Fibroblast of mammary gland (primary cell): ENCODE measurements at places on chromosomes 12 and 14.
A peak's percentile ranks its signal among the peaks of the same experiment; 100 is the strongest.

DNA sequence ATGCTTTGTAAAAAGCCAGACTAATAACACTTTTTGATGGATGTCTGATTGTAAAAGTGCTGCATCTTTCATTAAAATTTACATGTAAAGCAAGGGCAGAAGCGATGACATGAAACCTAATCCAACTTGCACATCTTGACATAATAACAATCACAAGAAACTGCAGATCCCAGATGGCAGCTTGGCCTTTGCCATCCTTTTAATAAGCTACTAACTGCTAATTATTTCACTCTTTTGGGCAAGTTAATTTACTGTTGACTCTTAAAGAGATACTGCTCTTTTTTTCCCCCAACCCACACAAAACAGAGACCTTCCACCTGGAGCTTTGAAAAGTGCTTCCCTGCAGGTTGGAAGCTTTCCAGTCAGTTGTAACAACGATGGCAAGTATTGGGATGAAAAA lies 137.5 kb downstream of the NRXN3 start:
- no peak for DNase-seq

DNA sequence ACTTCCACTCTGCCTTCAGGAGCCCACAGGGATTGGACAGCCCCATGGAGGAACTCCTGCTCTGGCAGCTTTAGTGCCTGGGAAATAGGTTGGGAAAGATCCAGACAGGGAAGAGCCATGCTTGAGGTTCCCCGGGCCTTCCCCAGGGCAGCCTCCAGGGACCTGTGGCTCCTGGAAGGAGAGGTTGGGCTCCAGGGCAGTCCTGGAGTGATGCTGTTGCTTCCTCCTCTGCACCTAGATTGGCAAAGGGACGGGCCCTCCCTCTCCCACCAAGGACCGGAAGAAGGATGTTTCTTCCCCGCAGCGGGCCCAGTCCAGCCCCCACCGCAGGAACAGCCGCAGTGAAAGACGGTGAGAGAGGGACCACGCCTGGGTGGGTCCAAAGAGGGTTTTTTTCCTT lies 16.5 kb downstream of the VASH1 start:
- DNase-seq: no peak

DNA sequence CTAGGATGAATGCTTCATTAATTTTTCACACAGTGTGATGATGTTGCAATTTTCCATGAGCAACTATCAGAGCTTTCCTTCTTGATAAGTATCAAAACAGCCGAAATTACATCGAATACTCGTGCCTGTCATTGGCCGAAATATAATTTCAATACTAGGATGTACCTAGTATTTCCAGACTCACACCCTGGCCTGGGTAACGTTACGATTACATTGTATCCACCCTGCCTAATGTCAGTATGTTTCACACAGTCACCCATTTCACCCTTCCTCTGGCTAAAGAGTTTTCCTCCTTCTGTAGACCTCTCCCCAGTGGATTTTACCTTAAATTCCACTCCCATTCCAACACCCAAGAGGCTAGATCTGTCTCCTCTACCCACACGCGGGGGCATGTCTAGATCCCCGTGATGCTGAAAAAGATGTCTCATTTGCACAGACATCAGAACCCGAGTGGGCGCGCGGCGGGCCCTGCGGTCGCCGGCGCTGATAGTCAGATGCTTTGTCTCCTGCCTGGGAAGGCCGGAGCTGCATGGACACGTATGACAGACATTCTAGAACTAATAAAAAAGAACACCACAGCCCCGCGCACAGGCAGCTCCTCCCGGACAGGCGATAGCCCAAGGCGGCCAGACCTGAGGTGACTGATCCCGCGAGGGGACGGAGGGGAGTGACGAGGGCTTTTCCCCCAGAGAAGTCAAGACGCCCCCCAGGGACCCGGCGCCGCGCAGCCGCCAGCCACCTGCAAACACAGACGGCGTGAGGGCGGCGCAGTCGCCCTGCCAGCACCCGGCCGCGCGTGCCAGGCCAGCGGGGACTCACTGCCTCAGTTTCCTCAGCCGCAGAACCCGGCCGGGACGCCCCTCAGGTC lies 723 bp downstream of the KIF21A start:
- DNase-seq: peak; percentile 18

DNA sequence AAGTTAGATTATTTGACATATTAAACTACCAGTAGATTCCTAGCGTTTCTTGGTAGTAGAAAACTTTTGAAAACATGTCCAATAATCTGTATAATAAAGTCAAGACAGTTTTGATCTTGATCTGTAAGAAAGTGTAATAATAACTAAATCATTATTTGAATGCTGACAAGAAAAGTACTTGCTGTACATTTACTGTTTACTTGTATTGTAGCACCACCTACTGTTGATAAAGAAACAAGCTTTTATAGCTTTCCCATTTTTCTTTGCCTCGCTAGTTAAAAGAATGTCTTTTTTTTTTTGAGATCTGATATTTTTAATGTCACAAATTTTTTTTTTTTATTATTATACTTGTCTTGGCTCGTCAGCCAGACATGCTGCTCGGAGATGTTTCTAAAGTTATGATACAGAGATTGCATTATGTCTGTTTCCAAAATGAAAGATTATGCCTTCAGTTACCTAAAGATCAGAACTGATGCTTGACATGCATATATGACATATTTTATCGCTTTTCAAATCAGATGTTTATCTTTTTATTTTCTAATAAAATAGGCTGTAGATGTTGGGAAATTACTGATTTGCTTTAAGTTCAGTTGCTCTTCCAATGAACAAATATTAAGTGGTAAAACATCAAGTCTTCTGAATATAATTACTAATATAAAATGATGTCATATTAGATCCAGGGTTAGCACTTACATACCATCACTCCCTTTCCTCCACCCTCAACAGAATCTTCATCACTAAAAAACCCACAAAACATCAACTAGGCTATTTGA lies 140.5 kb downstream of the AKAP6 start:
- peak; percentile 67 for DNase-seq

- DNase-seq: no peak
Measured at GRCh38 chr12:14071833-14072232, 90.4 kb upstream of the GRIN2B start.

DNA sequence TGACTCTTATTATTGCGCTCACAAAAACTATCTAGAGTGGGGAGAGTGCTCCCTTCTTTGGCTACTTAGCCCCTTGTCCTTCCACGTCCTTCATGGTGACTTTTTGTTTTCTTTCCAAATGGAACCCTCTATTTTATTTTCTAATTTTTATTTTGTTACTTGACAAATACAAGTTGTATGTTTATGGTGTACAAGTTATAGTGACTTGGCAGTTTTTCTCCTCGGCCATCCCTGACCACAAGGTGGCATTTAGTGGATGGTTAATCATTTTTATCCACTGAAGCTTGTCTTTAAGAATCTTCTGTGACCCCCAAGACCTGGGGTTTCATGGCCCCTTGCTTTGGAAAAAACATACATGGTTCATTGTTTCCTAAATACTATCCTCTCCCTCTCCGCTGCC lies 70.1 kb downstream of the NKX2-1 start:
- no peak for DNase-seq

DNA sequence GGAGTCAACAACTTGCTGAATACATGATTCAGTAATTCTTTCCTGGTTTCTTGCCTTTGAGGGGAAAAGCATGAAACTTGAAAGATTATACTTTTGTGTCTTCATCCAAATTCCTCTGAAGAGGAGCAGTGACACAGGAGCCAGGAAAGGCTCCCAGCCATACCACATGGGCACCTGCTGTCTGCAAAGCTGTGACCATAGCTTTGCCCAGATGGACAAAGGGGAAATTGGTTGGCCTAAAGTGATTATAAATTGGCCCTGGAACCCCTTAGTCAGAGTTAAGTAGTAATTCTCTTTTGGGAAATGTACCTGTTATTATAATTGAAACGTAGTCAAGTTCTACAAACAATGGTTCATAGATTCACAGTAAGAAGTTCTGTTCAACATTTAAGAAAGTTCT lies 44.3 kb upstream of the DCN start:
- DNase-seq: no peak

DNA sequence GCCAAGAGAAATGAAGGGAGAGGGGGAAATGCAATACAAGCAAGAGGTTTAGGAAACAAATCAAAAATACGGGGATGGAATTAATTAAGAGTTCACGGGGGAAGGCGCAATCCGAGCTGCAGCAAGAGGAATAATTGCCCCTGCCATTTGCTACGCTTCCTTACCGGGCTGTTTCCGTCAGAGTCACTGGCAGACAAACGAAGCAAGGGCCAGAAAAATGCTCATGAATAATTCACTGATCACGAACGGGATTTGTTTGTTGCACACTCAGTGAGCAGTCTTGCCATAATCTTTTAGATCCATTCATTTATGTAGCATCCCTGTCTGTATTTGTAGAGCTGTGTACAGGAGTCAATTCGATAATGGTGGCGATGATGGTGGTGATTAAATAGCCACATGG lies 39.0 kb downstream of the PLXNC1 start:
- DNase-seq: peak; percentile 47

GRCh38 chr14:34212172-34212929 lies 249.7 kb downstream of the SPTSSA start:
- peak; percentile 91 for DNase-seq

GRCh38 chr14:48786498-48786897 lies 799.7 kb downstream of the RPS29 start:
- DNase-seq: no peak

- no peak for DNase-seq
Measured at GRCh38 chr12:50353404-50353803, 43.0 kb downstream of the FAM186A start.

DNA sequence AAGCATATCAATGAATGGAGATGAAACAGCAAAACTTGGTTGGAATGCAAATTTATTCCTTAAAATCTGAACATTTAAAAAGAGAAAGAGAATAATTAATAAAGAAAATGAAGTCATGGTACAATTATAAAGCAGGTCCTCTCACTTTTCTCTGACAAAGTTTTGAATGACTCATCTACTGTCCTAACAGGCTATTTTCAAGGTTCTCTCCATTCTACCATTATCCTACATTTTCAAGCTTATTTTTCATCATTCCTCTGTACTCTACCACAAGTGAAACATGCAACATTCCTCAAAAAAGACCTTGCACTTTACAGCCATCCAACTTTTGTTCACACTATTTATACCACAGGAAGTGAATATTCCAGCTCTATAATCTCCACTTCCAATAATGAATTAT lies 36.9 kb upstream of the AP4S1 start:
- DNase-seq: peak; percentile 20

- peak; percentile 86 for DNase-seq
Measured at GRCh38 chr12:7542813-7543212, 39.2 kb upstream of the CD163 start.

GRCh38 chr14:104322531-104323366 lies 184.4 kb downstream of the KIF26A start:
- no peak for DNase-seq

DNA sequence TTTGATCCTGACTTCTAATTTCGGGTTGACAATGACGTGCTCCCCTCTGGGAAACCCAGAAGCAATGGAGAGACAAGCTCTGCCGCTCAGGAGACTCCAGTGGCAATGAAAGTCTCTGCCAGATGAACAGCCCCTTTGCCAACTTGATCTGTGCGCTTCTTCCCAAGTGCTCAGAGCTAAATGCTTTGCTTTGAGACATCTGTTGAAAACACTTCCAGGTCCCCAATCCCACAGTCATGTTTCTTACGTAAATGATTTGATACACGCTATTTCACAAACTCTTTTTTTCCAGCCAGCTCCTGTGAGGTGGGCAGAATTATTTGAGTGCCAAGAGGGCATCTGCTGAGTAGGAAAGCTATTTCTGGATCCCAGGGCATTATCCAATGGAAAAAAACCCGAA lies 147.6 kb downstream of the RIMBP2 start:
- no peak for DNase-seq

- no peak for DNase-seq
Measured at GRCh38 chr12:71262466-71262865, 104.7 kb upstream of the TSPAN8 start.

GRCh38 chr12:123388951-123389559 lies 5.1 kb downstream of the KMT5A start:
- no peak for DNase-seq

DNA sequence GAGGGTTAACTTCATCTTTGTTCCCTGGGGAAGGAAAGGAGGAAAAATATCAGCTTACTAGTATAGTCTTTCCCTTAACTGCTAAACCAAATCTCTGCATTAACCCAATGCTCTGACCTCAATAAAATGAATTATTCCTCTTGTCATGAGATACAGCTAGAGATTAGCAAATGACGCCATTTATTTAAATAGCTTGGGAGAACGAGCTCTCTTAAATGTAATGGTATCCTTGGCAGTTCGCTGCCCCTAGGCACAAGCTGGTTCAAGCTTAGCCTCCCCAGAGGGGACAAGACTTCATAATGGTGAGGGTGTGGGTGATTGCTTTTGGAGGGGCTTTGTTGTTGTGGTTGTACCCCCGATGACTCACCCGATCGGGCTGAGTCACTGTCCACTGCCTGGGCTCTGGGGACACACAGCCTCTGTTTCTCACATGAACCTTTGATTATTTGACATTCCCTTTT lies 19.6 kb downstream of the FNTB start:
- DNase-seq: peak; percentile 57

DNA sequence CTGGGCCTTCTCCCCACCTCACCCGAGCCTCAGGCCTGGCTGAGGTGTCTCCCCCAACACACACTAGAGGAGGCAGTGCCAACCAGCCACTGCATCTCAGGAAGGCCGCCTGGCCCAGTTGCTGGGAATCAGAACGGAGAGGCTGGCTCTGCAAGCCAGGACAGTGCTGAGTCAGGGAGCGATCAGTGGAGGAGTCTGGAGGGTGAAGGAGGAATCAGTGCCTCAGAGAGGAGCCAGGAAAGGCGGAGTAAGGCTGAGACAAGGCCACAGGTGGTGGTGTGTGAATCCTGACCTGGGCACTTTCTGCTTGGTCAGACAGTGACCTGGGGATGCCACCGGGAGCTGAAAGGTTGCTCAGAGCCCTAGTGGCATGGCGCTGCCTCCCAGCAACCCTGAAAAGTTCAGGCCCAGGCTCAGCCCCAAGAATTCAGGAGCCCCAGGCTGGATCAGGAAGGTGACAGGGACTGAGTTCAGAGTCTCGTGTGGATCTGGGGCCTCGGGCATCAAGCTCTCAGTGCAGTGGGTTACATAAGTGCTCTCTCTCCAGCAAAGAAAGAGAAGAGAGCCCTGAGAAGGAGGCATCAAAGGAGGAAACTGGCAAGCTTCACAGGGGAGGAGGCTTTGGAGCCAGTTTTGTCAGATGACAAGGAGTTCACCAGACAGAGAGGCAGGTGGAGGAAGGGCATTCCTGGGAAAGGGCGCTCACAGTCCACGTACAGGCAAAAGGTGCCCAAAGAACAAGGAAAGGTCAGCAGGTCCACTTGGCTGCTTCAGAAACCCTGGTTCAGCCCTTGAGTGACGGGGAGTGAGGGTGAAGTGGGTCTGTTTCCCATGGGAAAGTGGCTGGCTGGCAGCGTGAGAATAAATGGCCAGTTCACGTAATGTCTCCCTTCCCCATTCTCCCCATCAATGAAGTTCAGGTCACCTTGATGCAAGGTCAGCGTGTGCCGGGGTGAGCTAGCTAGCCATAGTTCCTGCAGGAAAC lies 87.8 kb downstream of the ZFP36L1 start:
- DNase-seq: peak; percentile 75

GRCh38 chr12:56220611-56221231 lies 1.0 kb downstream of the RNF41 start:
- peak; percentile 42 for DNase-seq

DNA sequence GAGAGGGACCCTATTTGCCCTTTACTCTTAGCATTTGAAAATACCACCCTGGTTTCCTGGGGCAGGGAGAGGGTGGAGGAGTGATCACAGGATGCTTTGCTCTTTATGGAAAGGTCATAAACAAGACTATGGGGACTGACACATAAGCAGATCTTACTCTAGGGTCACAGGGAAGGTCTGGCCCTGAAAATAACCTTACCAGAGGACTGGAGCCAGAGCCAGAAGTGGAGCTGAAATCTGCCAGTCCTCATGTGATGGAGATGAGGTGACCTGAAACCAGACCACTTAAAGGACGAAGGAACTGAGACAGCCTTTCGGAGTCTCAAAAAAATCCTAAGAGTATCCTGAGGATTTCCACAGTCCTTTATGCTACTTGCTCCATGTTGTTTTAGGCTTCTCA lies 12.4 kb downstream of the PFKM start:
- no peak for DNase-seq
